ENCODE measurements at places on chromosomes 5 and 9. TPM values are rescaled to one million over a fixed set of nuclear protein-coding genes. Genes with fewer than 3 reads are reported as not detected.

The C9orf152 gene
- total RNA-seq: not detected

The DROSHA gene
- 23.2 TPM for total RNA-seq

The NCS1 gene
- total RNA-seq: 19.0 TPM

The GGTA1 gene
- not detected for total RNA-seq

The PLCXD3 gene
- total RNA-seq: 20.9 TPM

The AP3S1 gene
- 173 TPM for total RNA-seq

The IGIP gene
- 5.8 TPM for total RNA-seq

The STK32A gene
- total RNA-seq: 0.18 TPM

The KIF27 gene
- 2.5 TPM for total RNA-seq

The OCLN gene
- under 0.01 TPM for total RNA-seq

The ZDHHC11 gene
- total RNA-seq: 0.54 TPM

The PCDHB12 gene
- total RNA-seq: 0.72 TPM

The JAK2 gene
- total RNA-seq: 10.9 TPM

The EQTN gene
- total RNA-seq: not detected

The EIF4E1B gene
- total RNA-seq: not detected

The PCDHA9 gene
- not detected for total RNA-seq

The GHR gene
- total RNA-seq: 5.2 TPM

The TRIP13 gene
- 6.1 TPM for total RNA-seq

The PDE6A gene
- not detected for total RNA-seq

The MLANA gene
- not detected for total RNA-seq

The NPR3 gene
- 21.8 TPM for total RNA-seq

The SOWAHA gene
- not detected for total RNA-seq

The TAF11L2 gene
- not detected for total RNA-seq

The FOXI1 gene
- total RNA-seq: not detected

The KCNIP1 gene
- total RNA-seq: not detected

The ZBTB26 gene
- total RNA-seq: 2.5 TPM

The PCA3 gene
- not detected for total RNA-seq

The SMIM33 gene
- not detected for total RNA-seq

The CXXC5 gene
- 58.2 TPM for total RNA-seq
